NCI-H2081 treated with DMSO at 0.1 percent for 48 hours (cell line): ENCODE measurements at places on chromosomes 3 and 15.

DNA sequence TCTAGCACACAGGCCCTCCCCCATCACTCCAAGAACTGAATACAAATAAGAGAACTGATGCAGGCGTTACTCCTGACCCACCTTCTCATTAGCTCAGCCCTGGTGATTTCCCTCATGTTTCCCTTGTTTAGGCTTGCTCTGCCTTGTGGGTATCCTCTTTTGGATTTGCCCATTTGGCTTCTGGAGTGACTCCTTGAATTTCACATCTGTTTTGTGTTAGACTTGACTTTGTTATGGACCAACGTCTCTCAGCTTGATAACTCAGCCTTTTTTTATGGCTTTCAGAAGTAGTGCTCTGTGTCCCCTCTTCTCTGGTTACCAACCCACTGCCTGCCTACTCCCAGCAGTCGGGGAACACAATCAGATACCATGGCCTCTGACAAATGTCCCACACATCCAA is 11.3 kb upstream of the TMOD3 start:
- DNase-seq, result no peak

DNA sequence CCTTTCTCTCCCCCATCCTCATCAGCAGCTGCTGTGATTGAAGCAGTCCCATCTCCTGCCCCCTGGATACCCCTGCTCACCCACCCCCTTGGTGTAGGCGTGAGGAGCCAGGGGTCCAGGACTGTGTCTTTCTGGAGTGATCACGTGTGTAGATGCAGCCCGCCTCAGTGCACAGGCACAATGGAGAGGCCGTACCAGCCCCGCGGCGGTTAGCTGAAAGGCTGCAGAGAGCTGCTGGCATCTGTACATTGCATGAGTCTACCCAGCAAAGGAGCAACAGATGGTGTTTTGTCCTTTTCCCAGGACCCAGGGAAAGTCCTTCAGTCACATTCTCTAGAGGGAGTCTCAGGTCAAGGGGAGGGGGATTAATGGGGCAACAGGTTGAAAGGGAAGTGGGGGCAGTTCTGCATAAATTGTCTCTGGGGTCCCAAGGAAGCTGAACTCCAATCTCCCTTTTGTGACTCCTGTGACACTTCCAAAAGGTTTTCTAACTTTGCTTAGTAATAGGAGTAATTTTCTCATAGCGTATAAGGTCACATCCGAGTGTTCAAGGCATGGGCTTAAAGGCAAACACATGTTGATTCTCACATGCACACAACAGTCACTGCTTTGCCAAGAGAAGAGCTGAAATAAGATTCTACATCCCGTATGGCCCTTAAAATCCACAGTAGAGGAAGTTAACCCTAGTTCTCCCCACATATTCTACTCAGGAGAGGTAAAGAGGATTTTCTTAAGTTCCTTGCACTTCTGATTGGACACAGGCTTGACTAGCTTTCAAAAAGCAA is 7.1 kb downstream of the CSPG5 start:
- DNase-seq, result no peak

- no peak for DNase-seq
Observed at GRCh38 chr3:193828477-193828876, 235.5 kb downstream of the OPA1 start.

- DNase-seq, result no peak
Observed at GRCh38 chr3:15310491-15311370, 21.7 kb downstream of the SH3BP5 start.

DNA sequence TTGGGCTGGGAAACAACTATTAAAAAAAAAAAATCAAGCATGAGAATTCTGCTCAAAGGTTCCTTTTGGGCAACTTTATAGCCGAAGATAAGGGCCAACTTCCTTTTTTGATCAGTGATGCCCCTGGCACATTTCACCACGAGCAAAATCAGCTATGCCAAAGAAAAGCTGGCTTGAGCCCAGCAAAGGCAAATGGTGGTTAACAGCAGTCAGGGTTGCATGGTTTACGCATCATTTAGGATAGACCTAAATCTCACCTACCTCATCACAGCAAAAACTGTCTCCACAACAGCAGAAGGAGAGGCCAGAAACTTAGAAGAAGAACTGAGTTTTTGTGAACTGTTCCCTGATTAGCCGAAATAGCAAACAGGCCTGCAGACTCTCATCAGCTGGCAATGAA is 220.1 kb upstream of the CDIN1 start:
- DNase-seq, result no peak

GRCh38 chr15:78717956-78718656 is 77.1 kb upstream of the CHRNB4 start:
- no peak for DNase-seq

DNA sequence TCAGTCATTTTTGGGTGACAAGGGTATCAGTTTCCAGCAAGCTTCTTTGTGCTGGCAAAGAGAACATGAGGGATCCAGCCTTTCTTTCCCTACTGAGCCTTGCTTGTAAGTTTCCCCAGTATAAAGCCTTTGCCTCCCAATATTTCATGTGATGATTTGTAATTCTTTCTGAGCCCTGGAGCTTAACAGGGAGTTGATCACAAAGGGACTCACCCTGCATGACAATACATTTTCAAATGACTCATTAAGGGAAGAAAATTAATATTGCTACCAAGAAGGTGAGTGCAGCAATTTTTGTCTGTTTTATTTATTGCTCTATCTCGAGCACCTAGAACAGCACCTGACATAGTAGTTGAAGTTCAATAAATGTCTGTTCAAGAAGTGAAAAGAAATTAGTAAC is 27.7 kb downstream of the OXSM start:
- DNase-seq, result no peak

DNA sequence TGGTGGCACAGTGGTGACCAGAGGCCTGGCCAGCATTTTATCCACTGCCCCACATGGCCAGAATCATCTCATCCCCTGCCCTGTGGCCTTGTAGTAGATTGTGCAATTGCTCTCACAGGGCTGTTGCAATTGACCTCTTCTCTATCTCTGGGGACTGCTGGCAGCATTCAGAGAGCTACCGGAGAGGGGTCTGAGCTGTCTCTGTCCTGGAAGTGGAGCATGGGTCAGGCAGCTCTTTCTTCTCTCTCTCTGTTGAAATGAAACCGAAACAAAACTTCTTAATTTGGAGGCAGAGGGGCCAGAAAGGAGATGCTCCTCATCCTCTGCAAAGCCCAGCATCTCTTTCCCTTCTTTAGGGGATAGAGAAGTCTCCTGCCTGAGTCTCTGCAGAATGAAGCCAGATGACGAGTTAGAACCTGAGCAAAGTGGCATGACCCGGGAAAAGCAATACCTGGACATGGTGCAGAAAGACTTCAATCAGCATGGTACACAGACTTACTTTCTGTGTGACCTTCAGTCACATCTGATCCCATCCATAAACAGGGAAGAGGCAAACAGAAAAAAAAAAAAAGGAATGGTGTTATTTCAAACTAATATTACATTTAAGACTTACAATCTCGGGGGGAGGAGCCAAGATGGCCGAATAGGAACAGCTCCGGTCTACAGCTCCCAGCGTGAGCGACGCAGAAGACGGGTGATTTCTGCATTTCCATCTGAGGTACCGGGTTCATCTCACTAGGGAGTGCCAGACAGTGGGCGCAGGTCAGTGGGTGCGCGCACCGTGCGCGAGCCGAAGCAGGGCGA is 144.5 kb upstream of the BCL6 start:
- no peak for DNase-seq

DNA sequence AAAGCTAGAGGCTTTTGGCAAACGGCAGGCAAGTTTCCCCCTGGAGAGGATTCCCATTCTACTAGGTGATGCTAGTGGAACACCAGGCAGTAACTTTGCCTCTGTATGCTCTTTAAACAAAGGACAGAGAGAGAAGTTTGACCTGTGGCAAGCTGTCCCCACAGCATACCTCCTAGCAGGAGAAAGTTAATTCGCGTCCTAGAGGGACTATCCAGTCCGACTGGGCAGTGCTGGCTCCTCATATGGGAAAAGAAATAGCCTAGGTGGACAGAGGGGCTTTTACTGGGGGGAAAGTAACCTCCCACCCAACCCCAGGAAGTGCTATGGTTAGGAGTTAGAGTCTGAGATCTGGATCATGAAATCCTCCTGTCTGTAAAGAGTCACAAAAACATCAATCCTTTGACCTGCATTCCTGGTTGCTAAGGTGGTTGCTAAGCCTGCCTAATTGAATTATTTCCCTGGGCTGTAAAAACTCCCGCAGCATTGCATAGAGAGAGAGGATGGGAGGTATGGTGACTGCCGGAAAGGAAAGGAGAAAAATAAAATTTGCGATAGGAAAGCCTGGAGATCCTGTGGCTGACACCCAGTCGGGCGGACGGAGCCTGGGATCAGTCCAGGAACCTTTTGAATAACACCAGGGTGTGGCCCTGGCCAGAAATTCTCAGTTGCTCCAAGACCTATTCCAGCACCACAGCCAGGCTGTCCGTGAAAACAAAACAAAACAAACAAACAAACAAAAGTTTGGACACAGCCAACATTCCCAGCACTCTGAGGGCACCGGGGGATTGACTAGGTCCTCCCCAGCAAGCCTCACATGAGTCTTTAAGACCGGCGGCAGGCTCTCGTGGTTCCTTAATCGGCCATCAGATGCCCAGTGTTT is 67.7 kb upstream of the ATP11B start:
- DNase-seq, result no peak

DNA sequence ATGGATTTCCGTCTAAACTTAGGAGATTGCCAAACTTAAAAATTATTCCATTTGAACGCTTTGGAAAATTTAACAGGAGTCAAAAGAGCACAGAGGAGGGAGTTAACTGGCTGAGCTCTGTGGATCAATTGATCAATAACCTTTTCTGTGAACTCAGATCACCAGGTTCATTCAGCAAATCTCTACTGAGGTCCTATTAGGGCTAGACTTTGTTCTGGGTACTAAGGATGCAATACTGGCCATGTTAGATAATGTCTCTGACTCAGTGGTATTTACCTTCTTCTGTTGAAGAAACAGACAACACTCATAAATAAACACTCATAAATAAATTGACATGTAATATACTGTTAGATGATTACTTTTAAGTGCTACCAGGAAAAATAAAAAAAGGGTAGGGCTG is 323.4 kb upstream of the SUCLG2 start:
- DNase-seq, result no peak
